Karpas-422 (cell line): ENCODE measurements at places on chromosomes 7 and 10.

GRCh38 chr10:24981161-24981710 is 28.8 kb upstream of the PRTFDC1 start:
- H3K36me3 ChIP-seq = no peaks in the 10 kb centered on the region
- H3K4me1 ChIP-seq = no peaks in the 10 kb centered on the region
- no peak overlapping the region for H3K27ac ChIP-seq
- no peak for DNase-seq
- no peak overlapping the region for H3K4me3 ChIP-seq
- no peaks in the 10 kb centered on the region for H3K27me3 ChIP-seq

DNA sequence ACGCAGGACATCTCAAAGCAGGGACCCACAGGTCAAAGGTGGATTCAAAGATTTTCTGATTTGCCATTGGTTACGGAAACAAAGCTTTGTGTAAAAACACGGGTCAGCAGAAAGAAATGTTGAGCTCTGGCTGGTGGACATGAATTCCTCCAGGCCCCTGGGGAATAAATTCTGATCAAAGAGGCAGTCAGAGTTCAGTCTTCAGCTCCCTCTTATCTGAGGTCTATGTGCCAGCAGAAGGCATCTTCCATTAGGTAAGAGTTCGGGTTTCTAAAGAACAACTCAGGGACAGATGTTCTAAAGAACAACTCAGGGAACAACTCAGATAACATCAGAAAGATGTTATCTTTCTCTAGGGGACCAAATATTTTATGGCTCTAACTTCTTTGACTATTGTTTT is 64.9 kb upstream of the PALS2 start:
- H3K4me3 ChIP-seq = no peak overlapping the region
- no peaks in the 10 kb centered on the region for H3K27me3 ChIP-seq
- DNase-seq = no peak
- H3K27ac ChIP-seq = no peak overlapping the region

DNA sequence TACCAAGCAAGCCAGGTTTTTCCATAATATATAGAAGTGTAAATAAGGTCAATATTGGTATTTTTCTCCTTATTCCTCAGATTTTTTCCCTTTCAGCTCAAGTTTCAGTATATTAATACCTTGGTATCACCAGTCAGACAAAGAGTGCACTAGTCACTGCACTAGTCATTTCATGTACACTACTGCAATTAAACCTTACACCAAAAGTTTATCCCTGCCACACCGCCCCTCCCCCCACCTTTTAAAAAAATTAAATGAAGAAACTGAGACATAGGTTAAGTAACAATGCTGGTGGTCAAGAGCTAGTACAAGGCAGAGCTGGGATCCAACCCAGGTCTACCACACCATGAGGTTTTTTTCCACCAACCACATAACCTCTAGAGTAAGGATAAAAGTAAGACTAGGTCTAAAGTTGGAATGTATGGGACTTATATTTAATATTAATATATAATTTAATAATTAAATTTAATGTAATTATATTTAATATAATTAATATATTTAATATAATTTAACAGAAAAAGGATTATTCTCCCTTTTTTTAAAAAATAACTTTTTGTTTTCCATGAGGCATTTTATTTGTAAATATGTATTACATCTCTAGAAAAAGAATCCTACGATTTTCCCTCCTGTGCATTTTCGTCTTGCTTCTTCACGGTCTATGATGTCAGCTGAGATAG is 68.5 kb downstream of the NT5C2 start:
- peaks cover 5% of the 10 kb centered on the region for H3K4me1 ChIP-seq
- H3K36me3 ChIP-seq = no peaks in the 10 kb centered on the region
- no peak overlapping the region for H3K27ac ChIP-seq
- H3K4me3 ChIP-seq = no peak overlapping the region
- DNase-seq = no peak

DNA sequence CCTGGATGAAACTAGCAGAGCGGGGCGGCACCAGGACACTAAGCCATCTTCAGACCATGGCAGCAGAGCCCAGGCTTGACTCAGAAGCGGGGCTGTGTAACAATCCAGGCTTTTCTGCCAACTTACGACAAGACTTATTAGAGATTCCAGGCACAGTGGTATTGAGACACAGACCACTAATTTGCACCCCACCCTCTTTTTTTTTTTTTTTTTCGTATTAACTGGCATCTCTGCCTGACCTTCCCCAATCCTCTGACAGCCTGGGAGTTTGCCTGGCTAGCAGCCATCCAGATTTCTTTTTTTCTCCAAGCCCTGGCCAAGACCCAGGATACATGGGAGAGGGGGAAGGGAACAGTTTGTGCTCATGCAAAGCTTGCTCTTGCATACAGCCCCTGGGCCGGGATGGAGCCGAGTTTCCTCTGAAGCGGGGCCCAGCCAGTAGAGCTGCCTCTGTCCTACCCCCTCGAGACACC is 182.4 kb downstream of the PLXNA4 start:
- no peak overlapping the region for H3K4me3 ChIP-seq
- no peak for DNase-seq
- H3K27ac ChIP-seq = no peak overlapping the region
- H3K27me3 ChIP-seq = no peaks in the 10 kb centered on the region
- H3K4me1 ChIP-seq = no peaks in the 10 kb centered on the region

- H3K36me3 ChIP-seq = no peaks in the 10 kb centered on the region
- no peak for DNase-seq
- H3K27me3 ChIP-seq = no peaks in the 10 kb centered on the region
- H3K4me1 ChIP-seq = 0 out of 2 replicates have a peak, but pooled peaks cover 3% of the 10 kb centered on the region
These were observed 416.4 kb downstream of the TCERG1L start for GRCh38 chr10:130895161-130895560.

DNA sequence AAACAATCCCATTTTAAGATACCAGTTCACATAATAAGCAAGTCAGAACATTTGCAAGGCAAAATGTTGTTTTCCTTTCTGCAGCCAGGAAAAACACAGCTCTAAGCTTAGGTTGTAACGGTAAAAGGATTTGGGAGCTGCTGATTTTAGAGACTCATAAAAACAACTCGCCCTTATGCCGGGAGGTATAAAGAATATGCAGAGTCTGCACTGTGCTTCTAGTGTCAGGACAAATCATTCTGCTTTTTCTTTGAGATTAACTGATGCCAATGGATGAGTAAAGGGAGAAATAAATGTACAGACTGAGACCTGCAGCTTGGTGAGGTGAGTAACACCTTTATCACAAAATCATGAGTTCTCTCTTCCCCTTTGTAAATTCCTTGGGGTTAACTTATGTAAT is 2.0 kb upstream of the SFR1 start:
- no peaks in the 10 kb centered on the region for H3K27me3 ChIP-seq
- peaks cover 29% of the 10 kb centered on the region for H3K4me1 ChIP-seq
- no peak overlapping the region for H3K4me3 ChIP-seq
- DNase-seq = peak; percentile 47
- H3K36me3 ChIP-seq = no peaks in the 10 kb centered on the region

DNA sequence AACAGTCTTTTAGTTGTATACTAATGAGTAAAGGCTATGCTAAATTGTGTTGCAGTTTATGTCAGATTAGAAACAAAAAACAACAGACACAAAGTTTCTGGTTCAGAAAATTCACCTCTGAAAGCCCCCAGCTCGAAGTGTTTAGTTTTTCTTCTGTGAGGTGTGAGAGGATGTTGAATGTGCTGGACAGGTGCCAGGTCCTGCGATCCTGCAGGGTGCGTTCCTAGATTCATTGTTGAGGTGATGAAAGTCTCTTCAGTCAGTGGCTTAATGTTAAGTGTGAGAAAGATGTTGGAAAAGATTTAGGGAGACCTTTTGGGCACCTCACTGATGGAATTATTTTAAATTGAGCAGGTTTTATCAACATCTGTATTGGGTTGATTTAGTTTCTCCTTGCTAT is 287.3 kb downstream of the SDK1 start:
- H3K36me3 ChIP-seq = no peaks in the 10 kb centered on the region
- no peaks in the 10 kb centered on the region for H3K27me3 ChIP-seq
- no peak for DNase-seq
- no peaks in the 10 kb centered on the region for H3K4me1 ChIP-seq
- H3K27ac ChIP-seq = no peak overlapping the region

DNA sequence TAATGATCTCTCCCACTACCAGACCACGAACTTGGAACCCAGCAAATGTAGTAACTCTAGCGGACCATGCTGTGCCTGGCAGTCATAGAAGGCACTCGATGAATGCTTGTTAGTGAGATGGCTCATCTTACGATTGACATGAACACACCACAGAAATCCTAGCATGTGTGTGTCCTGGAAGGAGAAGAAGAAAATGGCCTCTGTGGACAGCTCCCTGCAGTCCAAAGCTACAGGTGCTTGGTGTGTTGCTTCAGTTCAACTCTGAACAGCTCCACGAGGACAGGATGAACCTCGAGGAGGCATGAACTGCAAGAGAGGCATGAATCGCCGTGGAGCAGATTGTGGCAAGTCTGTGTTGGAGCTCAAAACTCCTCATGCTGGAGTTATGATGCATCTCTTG is 93.5 kb downstream of the KLF6 start:
- H3K4me3 ChIP-seq = no peak overlapping the region
- H3K27ac ChIP-seq = no peak overlapping the region

DNA sequence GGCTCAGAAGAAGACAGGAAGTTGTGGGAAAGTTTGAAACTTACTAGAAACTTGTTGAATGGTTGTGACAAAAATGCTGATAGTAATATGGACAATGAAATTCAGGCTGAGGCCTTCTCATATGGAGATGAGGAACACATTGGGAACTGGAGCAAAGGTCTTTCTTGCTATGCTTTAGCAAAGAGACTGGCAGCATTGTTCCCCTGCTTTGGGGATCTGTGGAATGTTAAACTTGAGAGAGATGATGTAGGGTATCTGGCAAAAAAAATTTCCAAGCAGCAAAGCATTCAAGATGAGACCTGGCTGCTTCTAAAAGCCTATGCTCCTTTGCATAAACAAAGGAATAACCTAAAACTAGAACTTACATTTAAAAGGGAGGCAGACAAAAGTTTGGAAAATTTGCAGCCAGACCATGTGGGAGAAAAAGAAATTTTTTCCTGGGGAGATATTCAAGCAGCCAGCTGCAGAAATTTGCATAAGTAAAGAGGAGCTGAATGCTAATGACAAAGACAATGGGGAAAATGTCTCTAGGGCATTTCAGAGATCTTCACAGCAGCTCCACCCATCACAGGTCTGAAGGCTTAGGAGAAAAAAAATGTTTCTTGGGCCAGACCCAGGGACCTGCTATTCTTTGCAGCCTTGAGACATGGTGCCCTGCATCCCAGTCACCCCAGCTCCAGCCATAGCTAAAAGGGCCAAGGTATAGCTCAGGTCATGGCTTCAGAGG is 16.5 kb upstream of the KCND2 start:
- DNase-seq = no peak
- no peaks in the 10 kb centered on the region for H3K36me3 ChIP-seq
- no peak overlapping the region for H3K27ac ChIP-seq
- no peaks in the 10 kb centered on the region for H3K27me3 ChIP-seq
- no peaks in the 10 kb centered on the region for H3K4me1 ChIP-seq

GRCh38 chr10:9950070-9950469 is 1067.6 kb upstream of the CELF2 start:
- H3K4me1 ChIP-seq = peaks cover 11% of the 10 kb centered on the region
- no peak overlapping the region for H3K4me3 ChIP-seq
- DNase-seq = no peak
- H3K27me3 ChIP-seq = no peaks in the 10 kb centered on the region
- H3K36me3 ChIP-seq = no peaks in the 10 kb centered on the region
- H3K27ac ChIP-seq = no peak overlapping the region

DNA sequence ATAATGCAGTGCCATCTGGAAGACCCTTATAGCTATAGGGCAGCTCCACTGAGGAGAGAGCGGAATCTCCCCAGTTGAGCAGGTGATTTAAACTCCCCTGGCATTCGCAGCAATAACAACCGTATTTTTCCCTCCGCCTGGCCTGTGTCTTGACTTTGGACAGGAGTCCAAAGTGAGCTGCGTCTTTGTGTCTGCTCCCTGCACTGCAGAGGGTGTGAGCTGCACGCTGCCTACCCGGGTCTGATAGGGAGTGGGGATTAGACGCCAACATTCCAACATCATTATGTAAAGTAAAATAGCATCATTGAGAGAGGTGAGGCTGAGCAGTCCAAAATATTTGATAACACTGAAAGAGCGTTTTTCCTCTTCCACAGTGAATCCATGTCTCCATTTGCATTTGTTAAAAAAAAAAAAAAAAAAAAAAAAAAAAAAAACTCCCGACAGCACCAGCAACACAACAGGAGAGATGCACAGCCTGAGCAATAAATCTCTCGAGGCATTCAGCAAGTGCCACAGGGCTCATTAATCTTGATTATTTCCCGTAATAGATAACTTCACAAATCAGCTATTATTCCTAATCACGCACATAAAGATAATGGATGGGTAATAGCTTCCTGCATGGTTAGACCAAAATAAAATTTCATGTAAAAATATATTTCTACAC is 68.6 kb downstream of the CELF2 start:
- H3K36me3 ChIP-seq = no peaks in the 10 kb centered on the region
- H3K4me3 ChIP-seq = no peak overlapping the region
- no peak overlapping the region for H3K27ac ChIP-seq
- H3K4me1 ChIP-seq = no peaks in the 10 kb centered on the region
- H3K27me3 ChIP-seq = no peaks in the 10 kb centered on the region
- DNase-seq = no peak

DNA sequence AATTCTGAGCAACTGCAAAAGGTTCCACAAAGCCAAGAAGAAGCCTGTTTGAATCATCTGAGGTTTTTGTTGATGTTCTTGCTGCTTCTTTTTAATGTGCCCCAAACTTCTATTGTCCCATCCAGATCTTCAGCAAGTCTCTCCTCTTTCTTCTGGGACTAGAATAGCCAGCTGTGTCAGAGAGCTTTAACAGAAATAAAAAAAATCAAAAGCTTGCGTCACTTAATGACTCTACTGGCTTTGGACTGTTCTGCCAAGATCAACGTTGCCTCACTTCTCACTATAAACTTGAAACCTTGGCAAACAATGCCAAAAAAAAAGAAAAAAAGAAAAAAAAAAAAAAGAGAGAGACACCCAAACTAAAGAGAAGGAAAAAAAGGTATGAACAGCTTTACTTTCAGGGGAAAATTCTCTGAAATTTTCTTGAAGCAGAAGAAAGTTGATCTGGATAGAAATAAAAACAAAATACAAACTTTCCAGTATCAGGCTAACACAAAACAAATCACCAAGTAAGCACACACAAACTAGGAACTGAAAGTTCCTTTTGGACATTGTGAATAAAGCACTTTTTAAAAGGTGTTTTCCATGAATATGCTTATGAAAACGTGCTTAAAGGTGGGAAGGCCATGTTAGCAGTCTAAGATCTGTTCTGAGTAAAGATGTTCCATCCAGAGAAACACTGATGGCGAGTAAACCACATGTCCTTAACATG is 14.8 kb downstream of the USP54 start:
- H3K36me3 ChIP-seq = no peaks in the 10 kb centered on the region
- H3K27me3 ChIP-seq = no peaks in the 10 kb centered on the region

GRCh38 chr10:17476073-17476472 is 21.7 kb upstream of the ST8SIA6 start:
- no peaks in the 10 kb centered on the region for H3K27me3 ChIP-seq
- peaks cover 7% of the 10 kb centered on the region for H3K4me1 ChIP-seq
- no peak for DNase-seq
- H3K27ac ChIP-seq = no peak overlapping the region
- no peaks in the 10 kb centered on the region for H3K36me3 ChIP-seq

DNA sequence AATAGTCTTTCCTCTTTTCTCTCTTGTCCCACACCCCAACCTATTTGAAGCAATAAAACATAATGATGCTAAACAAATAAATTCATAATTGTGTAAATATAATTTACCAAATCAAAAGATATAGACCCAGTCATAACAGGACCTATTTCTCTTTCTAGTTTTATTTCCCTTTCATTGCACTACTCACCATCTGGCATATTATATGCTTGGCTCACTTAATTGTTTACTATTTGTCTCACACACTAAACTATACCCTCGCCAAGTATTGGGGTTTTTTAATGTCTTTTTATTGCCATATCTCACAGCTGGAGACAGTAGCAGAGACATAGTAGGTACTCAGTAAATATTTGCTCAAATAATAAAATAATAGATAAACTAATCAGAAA is 597.5 kb upstream of the PCDH15 start:
- no peaks in the 10 kb centered on the region for H3K27me3 ChIP-seq
- no peak overlapping the region for H3K4me3 ChIP-seq
- H3K36me3 ChIP-seq = no peaks in the 10 kb centered on the region
- H3K27ac ChIP-seq = no peak overlapping the region
- no peak for DNase-seq
